ENCODE measurements at places on chromosomes 4 and X. TPM values are rescaled to one million over a fixed set of nuclear protein-coding genes. Genes with fewer than 3 reads are reported as not detected.

CDKL5 gene
- total RNA-seq, result 7.1 TPM

PRPS2 gene
- 45.9 TPM for total RNA-seq

IL13RA2 gene
- total RNA-seq, result not detected

PCSK1N gene
- total RNA-seq, result 42.9 TPM

SERTM2 gene
- total RNA-seq, result not detected

DIAPH2 gene
- 3.5 TPM for total RNA-seq

HS6ST2 gene
- total RNA-seq, result 0.06 TPM

CFAP47 gene
- total RNA-seq, result not detected

FATE1 gene
- not detected for total RNA-seq

RAB39B gene
- 1.2 TPM for total RNA-seq

FRG2 gene
- total RNA-seq, result 0.09 TPM

TCEAL2 gene
- not detected for total RNA-seq

IL3RA gene
- total RNA-seq, result 0.16 TPM

CT47B1 gene
- total RNA-seq, result 0.07 TPM

TMEM156 gene
- 22.8 TPM for total RNA-seq

MAGEA2B gene
- total RNA-seq, result not detected

Data from A549 treated with CORT108297 at 1 μM for 4 hours (cell line).